ENCODE measurements at places on chromosomes 6 and 20.

GRCh38 chr20:57498425-57499400 is 26.2 kb downstream of the CTCFL start:
- peak; percentile 3 for DNase-seq

GRCh38 chr6:70694371-70694770 is 26.7 kb downstream of the SMAP1 start:
- DNase-seq, result no peak

DNA sequence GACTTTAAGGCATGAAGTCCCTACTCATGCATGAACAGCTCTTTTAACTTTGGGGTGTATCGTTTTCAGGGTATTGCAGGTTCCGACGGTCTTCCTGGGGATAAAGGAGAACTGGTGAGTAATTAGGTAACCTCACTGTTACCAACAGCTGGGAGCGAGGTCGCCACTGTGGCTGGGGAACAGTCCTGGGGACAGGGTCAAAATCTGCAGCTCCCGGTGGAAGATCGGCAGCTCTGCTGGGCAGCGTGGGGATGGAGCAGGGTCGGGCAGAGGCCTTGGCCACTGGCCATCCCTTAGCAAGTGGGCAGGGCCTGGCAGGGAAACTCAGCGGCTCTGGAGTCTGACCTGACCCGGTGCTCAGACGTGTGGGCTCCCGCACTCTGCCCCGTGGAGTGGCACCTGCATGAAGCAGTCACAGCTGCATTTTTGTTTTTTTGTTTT is 16.1 kb downstream of the COL9A3 start:
- DNase-seq, result no peak

- no peak for DNase-seq
Measured at GRCh38 chr6:144395014-144395413, 109.9 kb downstream of the UTRN start.

GRCh38 chr6:39296745-39297640 is 17.2 kb downstream of the KCNK17 start:
- no peak for DNase-seq

DNA sequence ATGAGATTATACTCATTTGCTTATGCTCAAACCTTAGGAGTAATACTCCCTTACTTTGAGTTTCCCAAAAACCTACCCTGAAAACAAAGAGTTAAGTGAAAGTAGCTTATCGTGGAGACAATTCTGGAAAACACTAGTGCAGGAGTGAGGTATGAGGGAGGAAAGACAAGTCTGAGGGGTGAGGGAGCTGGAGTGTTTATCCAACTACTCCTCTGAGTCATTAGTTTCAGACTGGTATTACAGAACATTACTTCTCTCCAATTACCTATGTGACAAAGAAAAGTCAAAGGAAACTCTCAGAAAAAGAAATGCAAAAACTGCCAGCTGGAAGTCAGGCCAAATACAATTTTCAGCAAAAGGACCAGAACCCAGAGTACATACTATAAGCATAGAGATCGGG is 171.1 kb upstream of the SPTLC3 start:
- no peak for DNase-seq

DNA sequence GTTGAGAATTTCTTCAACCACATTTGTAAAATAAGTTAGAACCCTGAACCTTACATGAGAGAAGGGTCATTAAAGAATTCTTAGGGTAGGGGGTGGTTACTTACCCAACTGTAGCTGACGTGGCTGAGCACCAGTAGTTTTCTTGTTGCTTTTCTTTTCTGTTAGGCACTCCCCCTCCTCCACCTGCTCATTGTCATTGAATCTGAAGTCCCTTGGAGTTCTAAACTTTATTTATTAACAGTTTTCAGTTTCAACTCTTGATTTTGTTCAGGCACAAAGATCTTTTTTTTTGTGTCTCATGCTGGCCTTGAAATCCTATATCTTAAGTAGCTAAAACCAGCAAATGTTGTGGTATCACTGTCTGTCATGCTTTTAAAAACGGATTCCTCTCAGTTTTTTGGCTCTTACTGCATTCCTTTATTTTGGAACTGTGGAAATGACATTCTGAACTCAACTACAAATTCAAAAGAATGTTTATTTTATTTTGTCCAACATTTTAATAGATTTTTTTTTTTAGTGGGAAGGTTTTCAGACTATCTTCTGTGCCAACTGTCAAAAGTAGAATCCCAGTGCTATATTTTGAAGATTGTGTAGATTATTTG is 465.2 kb downstream of the PHF3 start:
- DNase-seq, result no peak

DNA sequence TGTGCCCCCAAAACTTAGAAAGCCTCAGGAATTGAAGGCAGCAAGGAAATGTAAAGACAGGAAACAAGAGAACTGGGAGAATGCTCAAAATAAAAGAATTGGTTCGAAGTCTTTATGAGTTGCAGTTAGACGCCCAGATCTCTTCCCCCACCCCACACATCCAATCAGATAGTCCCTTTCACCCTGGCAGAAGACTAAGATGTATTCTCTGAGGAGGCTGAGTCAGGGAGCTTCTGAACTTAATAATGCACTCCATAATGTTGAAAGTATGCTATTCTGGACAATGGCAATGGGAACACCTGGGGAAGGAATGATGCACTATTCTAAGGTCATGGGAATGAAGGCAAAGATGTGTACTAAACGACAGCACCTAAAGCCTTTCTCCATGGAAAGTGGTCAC is 173.6 kb downstream of the MTFR2 start:
- peak; percentile 86 for DNase-seq

DNA sequence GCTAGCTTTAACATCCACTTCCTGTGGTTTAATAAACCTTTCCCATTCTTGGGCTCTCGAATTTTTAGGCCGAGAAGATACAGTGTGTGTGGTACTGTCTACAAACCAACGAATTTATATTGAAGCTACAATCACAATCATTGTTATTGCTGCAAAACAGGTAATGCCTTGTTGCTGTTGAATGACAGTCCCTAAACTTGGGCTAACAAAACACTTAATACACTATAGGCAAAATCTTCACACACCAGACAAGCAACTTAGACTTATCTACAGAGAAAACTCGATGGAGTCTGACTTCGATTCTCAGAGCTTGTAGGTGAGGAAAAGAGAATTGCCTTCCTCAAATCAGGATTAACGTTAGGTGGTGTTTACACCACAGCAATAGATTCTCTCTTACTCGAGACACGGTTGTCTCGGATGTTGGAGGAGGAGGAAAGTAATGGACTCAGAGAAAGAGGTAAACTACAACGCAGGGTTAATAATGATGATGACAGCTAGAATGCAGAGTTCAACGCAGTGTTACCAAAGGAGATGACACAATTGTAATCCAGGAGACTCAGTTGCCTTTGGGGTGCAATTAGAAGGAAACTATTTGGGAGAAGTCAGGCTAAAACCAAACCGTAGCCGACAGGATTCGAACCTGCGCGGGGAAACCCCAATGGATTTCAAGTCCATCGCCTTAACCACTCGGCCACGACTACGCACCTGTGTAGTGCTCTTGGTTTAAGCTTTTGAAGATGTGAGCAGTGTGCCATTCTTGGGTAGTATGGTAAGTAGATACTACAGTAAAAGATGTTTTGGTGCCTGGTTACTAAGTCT is 32.5 kb upstream of the ZNF184 start:
- no peak for DNase-seq

GRCh38 chr6:45710304-45710821 is 305.3 kb downstream of the CLIC5 start:
- DNase-seq, result no peak
